ENCODE measurements at places on chromosomes 4 and X.

DNA sequence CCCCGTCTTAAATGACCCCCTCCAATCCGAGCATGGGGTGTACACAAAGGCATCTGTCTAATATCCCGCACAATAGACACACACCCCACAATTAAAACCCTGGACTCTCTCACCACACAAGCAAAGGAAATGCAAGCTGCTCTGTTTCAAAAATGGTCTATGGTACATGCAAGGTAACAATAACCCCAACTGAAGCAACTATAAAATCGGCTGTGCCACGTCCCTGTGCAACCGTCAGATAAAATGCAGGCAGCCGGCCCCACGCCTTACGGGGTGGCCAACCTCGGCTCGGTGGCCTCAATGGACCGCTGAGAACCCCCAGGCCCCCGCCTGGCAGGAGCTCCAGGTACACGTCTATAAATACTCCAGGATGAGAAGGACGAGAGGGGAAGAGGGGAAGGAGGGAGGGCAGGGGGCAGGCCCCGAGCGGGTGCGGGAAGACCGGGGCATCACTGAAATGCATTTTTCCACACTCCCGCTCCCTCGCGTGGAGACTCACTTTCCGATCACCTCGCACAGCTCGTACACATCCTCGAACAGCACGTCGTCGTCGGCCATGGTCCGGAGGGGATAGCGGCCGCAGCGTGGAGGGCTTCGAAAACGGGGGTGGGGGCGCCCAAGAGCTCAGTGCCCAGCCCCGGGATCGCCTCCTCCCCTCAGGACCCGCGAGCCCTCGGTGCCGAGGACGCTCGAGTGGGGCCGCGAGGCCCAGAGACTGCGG lies 763 bp downstream of the CASK start:
- H3K27me3 ChIP-seq: no peaks in the 10 kb centered on the region
- peaks cover 3% of the 10 kb centered on the region for H3K4me1 ChIP-seq
- peak overlapping the region; percentile 41 for H3K4me3 ChIP-seq
- no peaks in the 10 kb centered on the region for H3K36me3 ChIP-seq

DNA sequence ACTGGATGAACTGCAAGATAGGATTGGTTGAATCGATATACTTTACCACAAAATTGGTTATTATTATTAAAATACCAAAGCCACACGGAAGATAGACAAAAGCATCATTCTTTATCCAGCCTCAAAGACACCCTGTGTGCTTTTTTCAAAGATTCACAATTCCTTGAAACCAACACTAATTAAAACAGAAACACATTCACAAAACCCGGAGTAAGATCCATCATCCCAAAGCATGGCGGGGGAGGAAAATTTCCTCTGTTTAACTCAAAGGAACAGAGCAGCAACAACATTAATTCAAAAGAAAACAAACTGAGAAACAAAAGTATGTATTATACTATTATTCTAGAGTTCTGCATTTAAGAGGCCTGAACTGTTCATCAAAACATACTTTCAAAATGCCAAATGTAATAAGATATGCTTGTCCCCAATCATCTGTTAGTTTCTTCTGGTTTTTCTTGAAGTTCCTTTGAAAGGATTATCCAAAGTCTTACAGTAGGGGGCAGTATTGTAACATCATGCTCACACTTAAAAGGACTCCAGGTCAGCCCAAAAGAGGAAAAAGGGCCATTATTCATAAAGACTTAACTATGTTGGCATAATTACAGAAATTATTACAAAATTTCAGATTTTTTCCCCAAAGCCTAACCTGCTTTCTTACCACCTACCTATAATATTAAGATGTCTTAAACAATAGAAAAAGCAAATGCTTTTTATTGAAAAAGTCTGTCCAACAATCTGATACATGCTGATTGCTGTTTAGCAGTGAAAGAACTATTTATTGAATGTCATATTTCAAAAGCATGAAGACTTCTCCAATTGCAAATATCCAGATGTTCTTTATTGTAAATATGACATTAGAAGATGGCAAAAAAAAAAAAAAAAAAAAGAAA lies 168.7 kb downstream of the SCFD2 start:
- no peak overlapping the region for H3K4me3 ChIP-seq
- H3K4me1 ChIP-seq: no peaks in the 10 kb centered on the region
- no peak for DNase-seq
- no peaks in the 10 kb centered on the region for H3K27me3 ChIP-seq

DNA sequence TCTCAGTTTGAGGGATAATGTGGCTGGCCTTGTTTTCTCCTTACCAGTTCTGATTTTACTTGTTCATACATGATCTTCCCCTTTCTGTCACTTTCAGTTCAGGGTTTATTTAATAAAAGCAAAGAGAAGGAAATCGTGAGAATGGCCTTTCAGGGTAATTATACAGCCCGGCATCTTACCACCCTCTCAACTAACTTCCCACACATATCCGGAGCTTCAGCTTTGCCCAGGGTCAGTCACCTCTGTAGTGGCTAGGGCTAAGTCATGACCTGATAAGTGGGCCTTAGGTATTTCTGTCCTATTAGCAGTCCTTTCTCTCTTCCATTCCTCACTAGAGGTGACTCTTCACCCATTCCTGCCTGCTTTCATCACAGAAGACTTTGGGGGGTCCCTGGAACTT lies 15.8 kb downstream of the TRPC5 start:
- H3K36me3 ChIP-seq: no peaks in the 10 kb centered on the region
- H3K27me3 ChIP-seq: no peaks in the 10 kb centered on the region
- no peak for DNase-seq
- H3K27ac ChIP-seq: no peak overlapping the region
- no peak overlapping the region for H3K4me3 ChIP-seq
- H3K4me1 ChIP-seq: no peaks in the 10 kb centered on the region

DNA sequence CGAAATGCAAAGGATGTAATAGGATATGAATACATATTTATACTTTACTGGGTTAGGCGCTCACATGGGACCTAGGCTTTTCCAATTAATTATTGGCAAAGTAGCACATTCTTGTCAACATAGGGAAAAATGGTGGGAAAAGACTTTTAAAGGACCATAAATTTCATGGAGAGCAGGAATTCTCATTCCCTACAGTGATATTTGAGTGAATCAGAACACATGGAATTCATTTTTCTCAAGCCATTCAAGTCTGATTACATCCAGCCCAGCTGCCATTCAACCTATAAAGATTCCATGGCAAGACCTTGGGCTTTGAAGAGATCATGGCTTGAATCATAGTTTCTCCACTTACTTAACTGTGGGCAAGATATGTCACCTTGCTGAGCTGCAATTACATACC lies 150.4 kb downstream of the SOWAHB start:
- no peak overlapping the region for H3K4me3 ChIP-seq
- H3K27ac ChIP-seq: peak overlapping the region; percentile 57
- no peak for DNase-seq
- H3K36me3 ChIP-seq: no peaks in the 10 kb centered on the region
- H3K4me1 ChIP-seq: peaks cover 4% of the 10 kb centered on the region

- peak overlapping the region; percentile 85 for H3K27ac ChIP-seq
- H3K4me3 ChIP-seq: peak overlapping the region; percentile 55
- DNase-seq: no peak
- H3K4me1 ChIP-seq: no peaks in the 10 kb centered on the region
- H3K27me3 ChIP-seq: no peaks in the 10 kb centered on the region
Measured at GRCh38 chrX:109732017-109732801, 848 bp downstream of the ACSL4 start.

GRCh38 chrX:13102636-13103035 lies 58.2 kb upstream of the FAM9C start:
- no peaks in the 10 kb centered on the region for H3K36me3 ChIP-seq
- DNase-seq: no peak
- no peak overlapping the region for H3K27ac ChIP-seq
- H3K4me3 ChIP-seq: no peak overlapping the region
- no peaks in the 10 kb centered on the region for H3K4me1 ChIP-seq

DNA sequence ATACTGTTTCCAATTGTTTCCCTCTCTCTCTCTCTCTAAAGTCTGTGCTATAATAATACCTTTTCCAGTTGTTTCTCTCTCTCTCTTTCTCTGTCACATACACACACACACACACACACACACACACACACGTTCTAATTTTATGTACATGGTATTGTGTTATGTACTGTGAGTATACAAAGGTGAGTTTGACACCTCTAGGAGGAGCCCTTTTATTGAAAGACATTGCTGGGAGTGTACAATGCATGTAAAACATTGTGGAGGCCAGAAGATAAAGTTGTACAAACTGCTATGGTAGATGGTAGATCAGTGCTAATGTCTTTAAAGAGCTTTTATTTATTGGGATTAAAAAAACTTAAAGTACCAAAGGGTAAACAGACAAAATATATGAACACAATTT lies 53.6 kb downstream of the BLTP1 start:
- peaks cover 5% of the 10 kb centered on the region for H3K36me3 ChIP-seq
- H3K27me3 ChIP-seq: no peaks in the 10 kb centered on the region
- H3K27ac ChIP-seq: no peak overlapping the region
- no peak overlapping the region for H3K4me3 ChIP-seq

- H3K27me3 ChIP-seq: no peaks in the 10 kb centered on the region
- H3K36me3 ChIP-seq: no peaks in the 10 kb centered on the region
- no peak for DNase-seq
- H3K4me1 ChIP-seq: no peaks in the 10 kb centered on the region
- H3K4me3 ChIP-seq: no peak overlapping the region
Measured at GRCh38 chr4:158906073-158906472, 137.2 kb downstream of the FNIP2 start.

- H3K27ac ChIP-seq: no peak overlapping the region
- H3K27me3 ChIP-seq: no peaks in the 10 kb centered on the region
- no peak overlapping the region for H3K4me3 ChIP-seq
- no peaks in the 10 kb centered on the region for H3K4me1 ChIP-seq
- no peaks in the 10 kb centered on the region for H3K36me3 ChIP-seq
Measured at GRCh38 chr4:20829617-20830357, 129.5 kb downstream of the PACRGL start.

DNA sequence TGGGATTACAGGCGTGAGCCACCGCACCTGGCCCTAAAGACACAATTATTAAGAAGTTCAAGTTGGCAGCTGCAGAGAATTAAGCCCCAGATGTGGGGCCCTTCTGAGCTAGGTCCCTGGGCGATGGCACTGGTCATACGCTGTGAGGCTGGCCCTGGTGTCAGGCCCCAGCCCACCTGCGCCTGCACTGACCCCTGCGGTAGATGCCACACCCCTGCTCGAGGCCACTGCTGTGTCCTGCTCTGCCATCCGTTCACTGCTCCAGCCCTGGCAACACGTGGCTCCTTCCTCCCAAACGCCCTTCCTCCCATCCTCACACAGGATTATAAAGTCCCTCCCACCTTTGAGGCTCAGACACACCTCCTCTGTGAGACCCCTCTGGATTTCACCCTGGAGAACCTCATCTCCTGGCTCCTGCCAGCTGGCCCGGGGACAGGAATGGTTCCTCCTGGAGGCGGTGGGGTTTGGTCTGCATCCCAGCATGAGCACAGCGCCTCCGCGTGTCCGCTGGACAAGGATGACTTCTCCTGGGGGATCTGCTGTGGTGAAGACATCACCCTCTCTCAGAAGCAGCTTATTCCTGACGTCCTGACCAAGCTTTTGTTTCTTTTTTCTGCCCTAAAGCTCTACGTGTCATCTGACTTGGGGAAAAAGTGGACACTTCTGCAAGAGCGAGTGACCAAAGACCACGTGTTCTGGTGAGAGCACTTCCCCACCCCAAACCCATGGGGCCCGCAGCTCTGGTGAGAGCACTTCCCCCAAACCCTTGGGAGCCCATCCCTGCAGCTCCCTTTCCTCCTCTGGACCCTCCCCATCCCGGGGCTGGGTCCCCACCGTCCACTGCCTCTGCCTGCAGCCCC lies 219.0 kb upstream of the PSAPL1 start:
- H3K4me3 ChIP-seq: no peak overlapping the region
- H3K27ac ChIP-seq: no peak overlapping the region
- no peaks in the 10 kb centered on the region for H3K27me3 ChIP-seq
- DNase-seq: peak; percentile 78
- no peaks in the 10 kb centered on the region for H3K36me3 ChIP-seq

GRCh38 chr4:184112006-184112550 lies 105.6 kb downstream of the ENPP6 start:
- H3K27ac ChIP-seq: no peak overlapping the region
- no peak overlapping the region for H3K4me3 ChIP-seq
- DNase-seq: no peak
- no peaks in the 10 kb centered on the region for H3K4me1 ChIP-seq
- H3K27me3 ChIP-seq: no peaks in the 10 kb centered on the region

- no peaks in the 10 kb centered on the region for H3K4me1 ChIP-seq
- H3K27me3 ChIP-seq: no peaks in the 10 kb centered on the region
- peak within 1 kb of the TSS; percentile 52 for H3K4me3 ChIP-seq
- no peaks in the 10 kb centered on the region for H3K36me3 ChIP-seq
- no peak within 1 kb of the TSS for H3K27ac ChIP-seq
Measured at GRCh38 chrX:101659601-101660063, at the start of gene ARMCX2. TSS of gene ARMCX2 (minus strand) at chrX:101659850. CDS start at chrX:101657588, 2,262 bp downstream.

- H3K27me3 ChIP-seq: no peaks in the 10 kb centered on the region
- H3K4me3 ChIP-seq: no peak overlapping the region
- no peak overlapping the region for H3K27ac ChIP-seq
- no peaks in the 10 kb centered on the region for H3K36me3 ChIP-seq
- no peaks in the 10 kb centered on the region for H3K4me1 ChIP-seq
Measured at GRCh38 chrX:12984603-12985319, 9.9 kb downstream of the TMSB4X start.

GRCh38 chr4:76748649-76749048 lies 149.3 kb downstream of the SOWAHB start:
- H3K4me3 ChIP-seq: no peak overlapping the region
- no peaks in the 10 kb centered on the region for H3K36me3 ChIP-seq
- H3K4me1 ChIP-seq: peaks cover 4% of the 10 kb centered on the region
- no peak for DNase-seq
- peak overlapping the region; percentile 21 for H3K27ac ChIP-seq
- H3K27me3 ChIP-seq: no peaks in the 10 kb centered on the region

DNA sequence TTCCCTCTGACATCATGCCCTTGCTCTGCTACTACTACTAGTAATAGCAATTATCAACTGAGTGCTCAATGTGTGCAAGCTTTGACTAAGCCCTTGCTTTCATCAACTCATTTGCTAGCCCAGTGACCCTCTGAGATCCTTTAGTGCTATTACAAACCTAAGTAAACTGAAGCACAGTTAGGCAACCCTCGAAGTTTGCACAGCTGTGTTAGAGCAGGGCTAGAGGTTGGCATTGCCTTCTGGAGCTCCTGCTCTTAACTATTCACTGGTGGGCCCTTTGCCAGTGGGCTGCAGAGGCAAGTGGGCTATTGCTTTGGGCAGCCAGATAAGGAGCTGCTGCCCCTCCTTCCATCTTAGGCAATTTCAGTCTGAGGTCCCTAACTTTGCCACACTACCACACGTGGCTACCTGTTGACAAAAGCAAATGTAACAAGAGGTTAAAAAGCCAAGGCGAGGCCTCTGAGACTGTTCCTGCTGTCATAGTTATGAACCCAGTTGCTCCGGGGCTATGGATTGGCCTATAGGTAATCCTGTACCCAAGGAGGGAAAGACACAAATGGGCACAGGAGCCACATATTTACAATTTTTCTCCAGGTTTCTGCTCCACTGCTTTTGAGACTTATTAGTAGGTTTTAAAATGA lies 41.5 kb upstream of the ANKRD50 start:
- DNase-seq: no peak
- H3K36me3 ChIP-seq: no peaks in the 10 kb centered on the region
- H3K4me1 ChIP-seq: no peaks in the 10 kb centered on the region
- H3K4me3 ChIP-seq: no peak overlapping the region

- no peaks in the 10 kb centered on the region for H3K4me1 ChIP-seq
- no peak overlapping the region for H3K4me3 ChIP-seq
- no peak overlapping the region for H3K27ac ChIP-seq
- H3K27me3 ChIP-seq: no peaks in the 10 kb centered on the region
- no peaks in the 10 kb centered on the region for H3K36me3 ChIP-seq
- DNase-seq: no peak
Measured at GRCh38 chrX:119970574-119970973, 27.0 kb upstream of the NKAP start.
